Adrenal gland (tissue), 19 donors: ENCODE measurements at places on chromosomes 11 and 22.

DNA sequence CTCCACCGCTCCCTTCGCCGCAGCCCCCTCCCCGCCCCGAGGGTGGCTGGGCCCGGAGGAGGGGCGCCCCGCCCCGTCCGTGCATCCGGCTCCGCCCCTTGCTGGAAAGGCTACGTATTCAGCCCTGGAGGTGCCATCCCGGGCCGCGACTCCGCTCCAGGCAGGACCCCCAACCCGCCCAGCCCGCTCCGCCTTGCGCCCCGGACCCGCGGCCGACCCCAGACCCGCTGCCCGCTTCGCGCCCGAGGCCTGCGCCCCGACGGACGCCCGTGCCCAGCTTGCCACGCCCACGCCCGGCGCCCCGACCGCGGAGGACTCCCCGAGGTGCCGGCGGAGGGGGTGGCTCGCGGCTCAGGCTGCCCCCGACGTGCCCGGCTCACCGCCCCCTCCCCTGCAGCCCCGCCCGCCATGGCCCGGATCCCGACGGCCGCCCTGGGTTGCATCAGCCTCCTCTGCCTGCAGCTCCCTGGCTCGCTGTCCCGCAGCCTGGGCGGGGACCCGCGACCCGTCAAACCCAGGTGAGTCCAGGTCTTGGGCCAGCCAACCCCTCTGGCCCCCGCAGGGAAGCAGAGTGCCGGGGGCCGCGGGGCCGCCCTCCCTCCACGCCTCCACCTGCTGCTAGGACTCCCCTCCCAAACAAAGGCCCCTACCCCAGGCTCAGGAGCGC, at the start of gene ADM2:
Gene ADM2 (plus strand): TSS at position 104 of the 667 bp plus-strand sequence. CDS start 305 bp downstream, at position 409.
- no peak for DNase-seq

GRCh38 chr11:36718451-36718850, 120.4 kb upstream of the RAG2 start:
- DNase-seq, result no peak

DNA sequence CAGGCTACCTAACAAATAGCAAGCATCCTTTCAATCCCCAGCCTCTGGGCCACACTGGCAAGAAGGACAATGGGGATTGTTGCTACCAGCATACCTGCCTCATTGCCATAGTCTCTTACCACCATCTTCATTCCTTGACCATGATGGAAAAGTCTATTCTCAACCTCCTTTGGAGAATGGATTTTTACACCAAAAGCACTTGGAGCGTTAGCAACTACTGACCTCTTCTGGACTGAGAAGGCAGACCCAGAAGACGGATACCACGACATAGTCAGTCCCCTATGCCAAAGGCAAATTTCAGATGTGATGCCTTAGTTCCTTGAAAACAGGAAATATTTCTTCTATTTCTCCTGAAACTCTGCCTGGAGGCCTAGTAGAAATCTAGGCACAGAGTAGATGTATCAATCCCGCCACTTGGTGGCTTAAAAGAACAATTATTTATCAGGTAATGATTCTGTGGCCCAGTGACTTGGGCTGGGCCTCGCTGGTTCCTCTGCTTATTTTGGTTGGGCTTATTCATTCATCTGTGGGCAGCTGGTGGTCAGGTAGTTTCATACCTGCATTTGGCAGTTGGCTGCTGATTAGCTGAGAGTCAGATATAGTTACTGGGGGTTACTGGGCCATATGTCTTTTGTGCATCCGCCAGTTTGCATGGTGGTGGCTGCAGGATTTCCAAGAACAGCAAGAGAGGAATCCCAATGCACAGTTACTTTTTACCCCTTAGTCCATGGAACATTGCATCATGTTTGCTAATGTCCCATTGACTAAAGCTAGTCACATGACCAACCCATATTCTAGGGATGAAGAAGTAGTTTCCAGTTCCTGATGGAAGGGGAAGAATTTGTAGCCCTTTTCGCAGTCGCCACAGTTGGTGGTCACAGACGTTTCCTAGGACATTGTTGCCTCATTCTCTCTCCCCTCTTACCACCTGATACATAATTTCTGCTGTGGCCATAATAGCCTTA, 75.2 kb downstream of the DHCR7 start:
- DNase-seq, result no peak

DNA sequence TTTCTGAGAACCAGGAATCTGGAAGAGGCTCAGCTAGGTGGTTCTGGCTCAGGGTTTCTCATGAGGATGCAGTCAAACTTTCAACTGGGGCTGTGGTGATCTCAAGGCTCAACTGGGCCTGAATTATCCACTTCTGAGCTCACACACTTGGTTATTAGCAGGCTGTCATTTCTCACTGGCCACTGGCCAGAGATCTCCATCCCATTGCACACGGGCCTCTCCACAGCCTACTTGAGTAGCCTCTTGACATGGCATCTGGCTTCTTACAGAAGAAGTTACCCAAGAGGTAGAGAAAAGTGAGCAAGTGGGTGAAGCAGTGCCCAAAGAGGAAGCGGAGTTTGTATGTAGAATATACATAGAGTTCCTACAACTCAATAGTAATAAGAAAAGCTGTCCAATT, 16.0 kb downstream of the CALCA start:
- no peak for DNase-seq

DNA sequence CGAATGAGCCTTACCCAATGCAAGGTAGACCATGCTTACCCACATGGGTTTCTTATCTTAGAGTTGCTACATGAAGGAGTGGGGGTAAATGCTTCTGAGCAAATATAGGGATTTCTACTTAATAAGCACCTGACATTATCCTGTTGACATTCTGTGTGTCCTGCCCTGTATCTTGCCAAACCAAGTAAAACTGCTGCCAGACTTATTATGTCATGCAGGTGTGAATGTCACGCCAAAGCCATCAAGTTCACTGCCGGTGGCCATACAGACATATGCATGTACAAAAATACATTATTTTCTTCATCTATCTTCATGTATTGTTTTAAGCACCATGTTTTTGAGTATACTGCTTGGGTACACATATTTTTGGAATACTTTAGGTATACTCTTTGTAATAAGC, 70.2 kb downstream of the NOX4 start:
- no peak for DNase-seq

GRCh38 chr22:26065847-26066246, 103.4 kb upstream of the SEZ6L start:
- DNase-seq, result no peak

DNA sequence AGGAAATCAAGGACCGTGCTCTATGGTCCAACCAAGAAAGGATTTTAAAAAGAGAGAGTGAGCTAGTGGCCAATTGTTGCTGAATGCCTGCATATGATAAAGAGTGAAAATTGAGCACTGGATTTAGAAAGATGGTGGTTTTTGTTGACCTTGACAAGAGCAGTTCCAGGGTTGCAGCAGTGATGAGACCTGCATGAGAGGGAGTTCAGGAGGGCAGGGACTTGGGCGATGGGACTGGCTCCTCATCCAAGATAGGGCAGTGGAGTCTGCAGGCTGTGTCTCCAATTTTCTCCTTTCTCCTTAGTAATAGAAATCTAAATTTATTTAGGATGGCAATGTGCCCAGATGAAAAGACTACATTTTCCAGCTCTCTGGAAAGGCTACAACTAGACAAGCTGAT, 94.0 kb upstream of the B3GAT1 start:
- DNase-seq, result no peak

- peak; percentile 30 for DNase-seq
These were observed 18.6 kb downstream of the LRRC10B start for GRCh38 chr11:61526956-61527731.

DNA sequence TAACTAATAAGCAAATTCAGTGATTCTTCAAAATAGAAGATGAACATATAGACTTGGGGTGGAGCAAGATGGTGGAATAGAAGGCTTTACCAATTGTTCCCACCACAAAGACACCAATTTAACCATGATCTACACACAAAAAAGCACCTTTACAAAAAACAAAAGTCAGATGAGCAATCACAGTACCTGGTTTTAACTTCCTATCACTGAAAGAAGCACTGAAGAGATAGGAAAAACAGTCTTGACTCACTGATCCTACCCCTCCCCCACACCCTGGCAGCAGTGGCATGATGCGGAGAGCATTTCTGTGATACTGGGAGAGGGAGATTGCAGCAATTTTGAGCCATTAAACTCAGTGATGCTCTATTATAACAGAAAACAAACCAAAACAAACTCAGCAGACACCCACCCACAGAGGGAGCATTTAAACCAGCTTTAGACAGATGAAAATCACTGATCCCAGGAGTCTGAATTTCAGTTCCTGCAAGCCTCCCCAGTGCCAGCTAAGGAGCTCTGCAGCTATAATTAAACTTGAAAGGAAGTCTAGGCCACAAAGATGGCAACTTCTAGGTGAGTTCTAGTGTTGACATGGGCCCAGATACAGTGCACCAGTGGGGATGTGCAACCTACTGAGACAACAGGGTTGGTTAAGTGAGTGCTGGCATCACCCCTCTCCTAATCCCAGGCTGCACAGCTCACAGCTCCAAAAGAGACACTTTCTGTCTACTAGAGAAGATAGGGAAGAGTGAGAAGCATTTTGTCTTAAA, 161.8 kb upstream of the GRIA4 start:
- no peak for DNase-seq

GRCh38 chr11:83639995-83640758, 354.0 kb upstream of the CCDC90B start:
- no peak for DNase-seq

DNA sequence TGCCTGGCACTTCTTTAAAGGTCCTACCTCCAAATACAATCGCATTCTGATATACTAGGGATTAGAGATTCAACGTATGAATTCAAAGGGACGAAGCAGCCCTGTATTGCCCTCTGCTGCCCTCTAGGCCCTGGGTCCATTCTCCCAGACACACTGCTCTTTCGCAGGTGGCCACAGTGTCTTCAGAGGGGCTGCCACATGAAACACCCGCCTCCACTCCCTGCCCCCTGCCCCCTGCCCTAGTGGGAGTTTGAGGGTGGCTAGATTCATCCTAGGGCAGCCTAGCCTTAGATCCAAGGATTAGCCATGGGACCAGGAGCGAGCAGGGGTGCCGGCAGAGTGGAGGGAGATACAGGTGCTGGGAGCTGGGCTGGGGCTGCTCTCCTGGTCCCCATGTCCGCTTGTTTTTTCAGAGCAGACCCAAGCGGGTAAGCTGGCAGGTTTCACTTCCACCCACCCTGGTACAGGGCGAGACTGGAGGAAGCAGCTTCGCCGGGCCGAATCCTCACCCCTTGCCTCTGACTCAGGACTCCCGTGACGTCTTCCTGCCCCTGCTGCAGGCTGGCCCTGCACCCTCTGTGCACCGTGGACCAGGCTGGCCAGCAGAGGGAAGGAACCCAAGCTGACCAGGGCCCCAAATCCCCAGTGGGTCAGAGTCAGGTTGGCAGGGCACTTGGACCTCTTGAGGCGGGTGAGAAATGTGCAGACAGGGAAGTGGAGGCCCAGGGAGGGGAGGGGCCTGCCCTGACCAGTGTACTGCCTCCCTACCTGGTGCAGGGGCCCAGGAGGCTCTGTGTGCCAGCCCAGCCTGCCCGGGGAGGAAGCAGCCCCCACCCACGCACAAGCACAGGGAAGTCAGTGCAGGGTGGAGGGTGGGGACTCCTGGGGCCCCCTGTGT, 28.4 kb upstream of the HMOX1 start:
- DNase-seq, result peak; percentile 85

- peak; percentile 59 for DNase-seq
These were observed 8.3 kb downstream of the TBC1D22A start for GRCh38 chr22:46770726-46771125.

DNA sequence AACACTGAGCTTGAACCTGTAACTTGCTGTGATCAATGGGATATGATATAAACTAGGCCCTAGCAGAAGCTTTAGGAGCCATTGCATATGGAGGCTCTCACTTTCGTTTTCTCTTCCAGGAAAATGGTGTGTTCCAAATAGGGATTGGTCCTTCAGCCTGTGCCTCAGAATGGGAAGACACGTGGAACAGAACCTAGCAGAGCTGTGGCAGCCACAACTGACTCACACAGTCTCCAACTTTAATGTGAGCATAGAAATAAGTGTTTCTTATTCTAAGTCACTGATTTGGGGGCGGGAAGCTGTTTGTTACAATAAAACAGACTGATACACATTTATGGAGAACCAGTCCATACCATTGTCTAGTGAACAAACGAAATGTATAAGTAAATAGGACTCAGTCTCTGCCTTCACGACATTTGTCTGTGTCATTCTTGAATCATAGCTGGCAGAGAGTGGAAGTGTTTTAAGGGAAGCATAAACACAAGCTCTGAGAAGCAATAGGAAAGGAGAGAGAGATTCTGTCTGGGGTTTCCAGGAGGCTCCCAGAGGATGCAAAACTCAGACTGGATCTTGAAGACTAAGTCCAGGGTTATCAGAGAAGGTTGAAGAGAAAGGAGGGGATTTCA, 97.3 kb downstream of the GALNT18 start:
- no peak for DNase-seq

- DNase-seq, result peak; percentile 24
These were observed 31.1 kb downstream of the MRGPRX4 start for GRCh38 chr11:18203723-18204122.

GRCh38 chr11:45563810-45564209, 101.6 kb downstream of the CHST1 start:
- no peak for DNase-seq

DNA sequence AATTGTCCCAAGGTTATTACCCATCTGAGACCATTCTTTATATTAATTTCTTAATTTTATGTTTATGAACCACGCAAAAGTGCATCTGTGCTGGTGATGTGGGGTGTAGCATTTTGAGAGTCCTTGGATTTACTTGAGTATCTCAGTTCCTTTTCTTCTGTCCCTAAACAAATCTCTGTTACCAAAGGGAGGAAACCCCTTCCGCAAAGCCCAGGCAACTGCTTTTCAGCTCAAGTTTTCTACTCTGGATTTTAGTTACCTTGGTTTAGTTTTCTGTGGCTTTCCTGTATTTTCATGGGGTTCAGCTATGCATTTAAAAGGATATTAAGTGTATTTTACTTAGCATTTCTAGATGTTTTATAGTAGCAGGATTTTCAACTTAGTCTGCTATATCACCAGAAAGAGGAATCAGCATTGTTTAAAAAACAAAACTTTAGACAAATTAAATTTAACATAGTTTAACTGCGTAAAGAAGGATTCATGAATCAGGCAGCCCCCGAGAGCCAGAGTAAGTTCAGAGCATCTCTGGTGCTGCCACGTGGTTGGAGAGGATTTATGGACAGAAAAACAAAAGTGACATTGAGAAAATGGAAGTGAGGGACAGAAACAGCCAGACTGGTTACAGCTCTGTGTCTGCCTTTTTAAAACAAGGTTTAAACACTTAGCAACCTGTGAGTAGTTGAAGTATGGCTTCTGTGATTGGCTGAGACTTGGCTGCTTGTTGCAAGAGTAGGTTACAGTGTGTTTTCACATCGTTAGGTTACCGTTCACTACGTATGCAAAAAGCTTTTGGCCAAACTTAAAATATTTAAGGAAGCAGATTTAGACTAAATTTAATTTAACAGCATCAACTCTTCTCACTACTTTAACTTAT, 9.6 kb downstream of the ADM start:
- peak; percentile 61 for DNase-seq

GRCh38 chr11:114036958-114037357, 22.6 kb upstream of the ZBTB16 start:
- DNase-seq, result no peak

GRCh38 chr11:94769880-94770279, 1.7 kb downstream of the AMOTL1 start:
- no peak for DNase-seq

GRCh38 chr11:64877390-64878222, 815 bp downstream of the EHD1 start:
- no peak for DNase-seq
